Keratinocyte (primary cell): ENCODE measurements at places on chromosomes 11 and 22.
A peak's percentile ranks its signal among the peaks of the same experiment; 100 is the strongest.

DNA sequence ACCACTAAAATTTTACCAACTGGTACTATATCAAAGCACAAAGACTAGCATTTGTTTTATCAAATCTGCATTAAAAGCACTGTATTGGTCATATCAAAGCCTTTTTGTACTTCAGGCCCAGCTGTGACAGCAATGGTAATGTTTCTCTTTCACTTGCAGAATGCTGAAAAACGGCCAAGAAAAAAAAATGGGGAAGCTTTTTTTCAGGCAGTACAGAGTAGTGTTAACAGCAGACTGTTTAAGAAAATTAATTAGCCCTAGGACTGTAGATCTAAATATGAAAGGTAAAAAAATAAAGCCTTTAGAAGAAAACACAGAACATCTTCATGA, 33.3 kb downstream of the DENND5A start:
- no peak for DNase-seq

GRCh38 chr11:16685914-16686313, 52.5 kb upstream of the C11orf58 start:
- no peak for DNase-seq

- DNase-seq = no peak
These were observed 350.8 kb downstream of the TBC1D22A start for GRCh38 chr22:47112994-47113852.

GRCh38 chr11:60914633-60915247, 782 bp downstream of the TMEM109 start:
- no peak for DNase-seq

GRCh38 chr11:33669598-33670249, 30.9 kb downstream of the C11orf91 start:
- DNase-seq = no peak

- DNase-seq = no peak
These were observed 2.9 kb downstream of the MICAL3 start for GRCh38 chr22:18021431-18021830.

DNA sequence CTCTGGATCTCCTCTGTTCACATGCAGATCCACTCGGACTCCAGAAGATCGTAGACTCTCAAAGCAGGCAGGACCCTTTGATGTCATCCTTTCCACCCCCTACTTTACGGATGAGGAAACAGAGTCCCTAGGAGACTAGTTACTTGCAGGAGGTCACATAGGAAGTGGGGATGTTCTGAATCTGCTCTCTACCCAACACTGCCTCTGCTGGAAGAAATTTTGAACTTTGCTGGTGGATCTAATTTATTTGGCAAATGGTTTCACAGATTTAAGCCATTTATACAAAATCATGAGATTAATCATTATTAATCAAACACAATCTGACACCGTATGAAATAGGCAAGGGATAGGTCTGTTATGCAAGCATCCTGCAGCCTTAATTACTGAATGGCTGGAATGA, 55.0 kb upstream of the USP47 start:
- no peak for DNase-seq

GRCh38 chr11:130383344-130384211, 44.8 kb downstream of the ADAMTS8 start:
- DNase-seq = no peak

- DNase-seq = no peak
These were observed 392.9 kb downstream of the TBC1D22A start for GRCh38 chr22:47155131-47155885.

DNA sequence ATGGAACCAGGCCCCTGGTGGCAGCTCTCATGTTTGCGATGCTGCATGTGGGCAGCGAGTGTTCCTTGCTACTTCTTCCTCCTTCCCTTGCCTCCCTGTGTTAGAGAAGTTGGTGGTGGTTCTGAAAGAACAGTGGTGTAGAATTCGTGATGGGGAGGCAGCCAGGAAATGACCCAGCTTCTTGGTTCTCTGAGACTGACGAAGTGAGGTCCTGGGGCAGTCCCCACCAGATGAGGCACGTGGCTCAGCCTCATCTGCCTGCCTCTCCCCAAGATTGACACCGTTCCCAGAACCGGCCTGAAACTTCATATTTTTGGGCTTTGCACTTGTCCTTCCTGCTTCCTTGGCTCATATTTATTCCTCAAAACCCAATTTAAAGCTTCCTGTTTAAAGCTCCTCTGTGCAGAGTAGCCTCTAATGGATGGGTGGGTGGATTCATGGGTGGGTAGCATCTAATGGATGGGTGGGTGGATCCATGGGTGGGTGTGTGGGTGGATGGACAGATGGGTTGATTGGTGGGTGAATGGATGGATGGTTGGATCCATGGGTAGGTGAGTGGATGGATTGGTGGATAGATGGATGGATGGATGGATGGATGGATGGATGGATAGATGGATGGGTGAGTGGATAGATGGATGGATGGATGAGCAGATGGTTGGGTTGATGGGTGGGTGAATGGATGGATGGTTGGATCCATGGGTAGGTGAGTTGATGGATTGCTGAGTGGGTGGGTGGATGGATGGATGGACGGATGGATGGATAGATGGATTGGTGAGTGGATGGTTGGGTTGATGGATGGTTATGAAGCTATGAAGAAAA, 77.3 kb upstream of the ATXN10 start:
- no peak for DNase-seq

- no peak for DNase-seq
These were observed 228.9 kb downstream of the CTTN start for GRCh38 chr11:70627219-70627618.

- DNase-seq = no peak
These were observed 365.5 kb downstream of the MN1 start for GRCh38 chr22:27435844-27436576.

DNA sequence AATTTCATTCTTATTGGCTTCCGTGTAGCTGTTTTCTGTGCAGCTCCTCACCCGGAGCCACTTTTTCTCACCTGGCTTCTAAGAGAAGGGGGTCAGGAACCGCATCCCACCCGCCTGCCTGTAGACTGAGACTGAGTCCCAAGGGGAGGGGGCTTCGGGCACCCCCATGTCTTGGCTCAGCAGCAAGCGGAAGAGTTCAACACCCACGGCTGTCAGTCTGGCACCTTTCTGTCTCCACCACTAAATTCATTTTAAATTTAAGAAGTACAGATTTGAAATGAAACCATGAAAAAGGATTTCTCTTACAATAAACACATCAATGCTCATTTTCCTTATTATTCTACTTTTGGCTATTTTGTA, 66.7 kb downstream of the EFCAB6 start:
- no peak for DNase-seq

DNA sequence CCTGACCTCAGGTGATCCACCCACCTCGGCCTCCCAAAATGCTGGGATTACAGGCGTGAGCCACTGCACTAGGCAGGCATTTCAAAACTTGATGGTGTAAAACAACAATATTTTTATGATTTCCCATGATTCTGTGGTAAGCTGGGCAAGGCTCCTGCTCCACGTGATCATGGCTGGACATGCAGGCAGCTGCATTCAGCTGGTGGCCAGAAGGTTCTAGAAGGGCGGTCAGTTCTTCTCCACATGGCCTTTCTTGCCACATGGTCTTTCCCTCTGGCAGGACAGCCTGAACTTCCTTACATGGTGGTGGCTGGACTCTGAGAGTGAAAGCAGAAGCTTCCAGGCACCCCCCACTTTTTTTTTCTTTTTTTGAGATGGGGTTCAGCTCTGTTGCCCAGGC, 9.9 kb upstream of the RASD2 start:
- DNase-seq = no peak

DNA sequence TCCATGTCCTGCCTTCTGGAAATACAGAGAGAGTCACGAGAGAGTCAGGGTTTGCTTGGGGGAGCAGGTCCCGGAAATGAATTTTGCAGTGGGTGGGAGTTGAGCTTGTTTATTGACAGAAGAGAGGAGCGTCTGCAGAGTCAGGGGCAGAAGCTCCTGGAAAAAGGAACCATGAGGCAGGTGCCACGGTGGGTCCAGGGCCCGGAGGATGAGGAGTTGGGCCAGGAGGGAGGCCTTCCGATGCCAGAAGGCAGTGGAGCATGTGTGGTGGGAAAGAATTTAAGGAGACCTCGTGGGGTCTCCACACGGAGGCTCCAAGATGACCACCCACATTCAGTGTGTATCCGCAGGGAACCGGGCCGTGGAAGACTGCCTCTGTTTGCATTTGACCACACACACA, 461.2 kb downstream of the BRD1 start:
- no peak for DNase-seq

GRCh38 chr11:62171261-62171723, 18.7 kb upstream of the SCGB1D1 start:
- DNase-seq = peak; percentile 13

GRCh38 chr11:115636753-115637527, 132.7 kb upstream of the CADM1 start:
- no peak for DNase-seq
